ENCODE measurements at places on chromosomes 7 and 10.

- no peak for DNase-seq
Measured at GRCh38 chr10:69458430-69459100, 7.3 kb downstream of the TSPAN15 start.

- DNase-seq, result no peak
Measured at GRCh38 chr7:102845346-102845745, 67.5 kb upstream of the LRRC17 start.

DNA sequence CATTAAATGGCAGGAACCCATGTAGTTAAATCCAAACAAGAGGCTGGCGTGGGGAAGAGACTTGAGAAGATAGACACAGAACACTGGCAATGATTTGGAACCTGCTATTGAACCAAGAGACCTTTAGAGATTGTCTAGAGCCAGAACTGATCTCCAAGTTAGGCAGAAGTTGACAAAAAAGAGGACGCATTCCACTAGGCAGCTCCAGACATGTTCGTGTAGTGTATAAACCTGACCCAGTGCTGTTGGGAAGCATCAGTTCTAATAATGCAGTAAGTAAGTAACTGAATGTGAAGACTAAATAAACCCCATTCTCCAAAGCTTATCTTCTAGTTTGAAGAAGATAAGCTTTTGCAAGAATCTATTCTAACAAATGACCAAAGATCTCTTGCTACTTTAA, 50.8 kb downstream of the AP3M1 start:
- DNase-seq, result no peak

DNA sequence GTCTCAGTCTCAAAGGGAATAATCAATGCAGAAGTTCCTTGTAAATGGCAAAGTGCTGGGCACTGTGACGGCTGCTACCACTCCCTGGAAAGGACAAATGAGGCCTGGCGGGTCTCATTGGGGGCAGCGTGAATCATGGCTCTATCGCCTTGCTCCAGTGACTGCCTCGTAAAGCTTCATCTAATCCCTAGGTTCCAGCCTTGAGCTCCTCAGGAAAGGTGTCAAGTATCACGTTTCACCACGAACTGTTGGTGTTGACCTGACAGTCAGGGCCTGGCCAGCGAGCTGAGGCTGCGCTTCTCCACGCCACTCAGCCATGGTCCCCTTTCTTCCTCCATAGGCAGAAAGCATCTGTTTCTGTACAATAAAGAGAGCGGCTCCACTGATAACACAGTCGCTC, 126.7 kb upstream of the ZNF32 start:
- DNase-seq, result no peak

- DNase-seq, result no peak
Measured at GRCh38 chr10:29710128-29710527, 75.4 kb upstream of the SVIL start.

- DNase-seq, result no peak
Measured at GRCh38 chr7:46126675-46127300, 205.7 kb upstream of the IGFBP3 start.

DNA sequence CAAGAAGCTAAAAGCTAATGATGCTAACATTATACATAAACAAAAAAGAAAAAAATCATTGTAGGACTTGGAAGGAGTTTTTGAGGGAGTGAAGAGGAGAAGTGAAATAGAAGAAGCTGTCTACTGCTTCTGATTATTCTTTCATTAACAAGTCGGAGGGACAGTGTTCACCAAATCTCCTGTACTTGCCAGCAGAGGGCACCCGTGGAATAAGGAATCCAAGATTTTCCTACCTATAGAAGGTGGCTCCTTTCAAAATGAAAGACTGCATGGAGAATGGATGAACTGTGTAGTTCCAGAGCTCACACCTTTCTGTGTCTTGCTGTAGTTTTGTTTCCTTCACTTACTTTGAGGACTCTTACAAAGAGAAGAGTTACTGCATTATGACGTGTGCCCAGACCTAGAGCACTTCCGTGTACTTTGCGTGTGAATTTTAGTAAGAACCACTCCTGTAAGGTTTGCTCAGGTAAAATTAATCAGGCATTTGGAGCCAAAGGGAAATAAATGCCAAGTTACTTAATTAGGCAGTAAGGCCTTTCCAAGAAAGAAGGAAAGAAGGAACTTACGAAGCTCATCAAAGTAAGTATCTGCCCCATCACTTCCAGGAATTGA, 145.1 kb downstream of the SEMA3D start:
- DNase-seq, result peak; percentile 22

DNA sequence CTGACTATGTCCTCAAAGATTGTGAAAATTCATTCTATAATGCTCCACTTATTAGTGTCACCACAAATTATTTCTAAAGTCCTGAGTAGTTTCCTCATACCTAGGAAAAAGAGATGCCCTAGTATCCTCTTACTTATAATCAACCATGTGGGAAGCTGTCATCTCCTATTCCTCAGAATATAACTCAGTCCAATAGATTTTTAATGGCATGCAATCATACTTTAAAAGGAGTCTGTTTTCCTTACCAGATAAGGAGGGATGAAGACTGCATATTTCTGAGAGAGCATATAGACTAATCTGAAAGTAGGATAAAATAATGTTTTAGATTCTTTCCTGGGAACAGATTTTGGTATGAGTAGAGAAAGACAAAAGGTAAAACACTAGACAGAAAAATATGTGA, 727.7 kb upstream of the GRM3 start:
- no peak for DNase-seq

DNA sequence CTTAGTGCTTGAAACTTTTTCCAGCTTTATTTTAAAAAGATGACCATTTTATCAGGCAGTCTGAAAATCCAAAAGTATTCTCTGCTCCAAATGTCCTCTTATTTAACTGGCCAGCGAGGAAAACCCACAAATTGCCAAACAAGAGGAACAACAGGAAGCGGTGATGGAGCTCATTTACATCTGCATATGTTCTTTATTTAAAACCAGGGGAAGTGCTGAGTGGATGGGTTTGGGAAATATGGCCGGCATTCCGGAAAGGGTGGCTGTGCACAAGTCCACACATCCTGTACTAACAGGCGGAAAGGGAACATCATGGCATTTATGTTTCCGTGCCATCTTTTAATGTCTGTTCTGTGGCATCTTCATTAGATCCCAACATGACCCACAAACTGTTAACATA, 974.5 kb downstream of the LRMDA start:
- no peak for DNase-seq

DNA sequence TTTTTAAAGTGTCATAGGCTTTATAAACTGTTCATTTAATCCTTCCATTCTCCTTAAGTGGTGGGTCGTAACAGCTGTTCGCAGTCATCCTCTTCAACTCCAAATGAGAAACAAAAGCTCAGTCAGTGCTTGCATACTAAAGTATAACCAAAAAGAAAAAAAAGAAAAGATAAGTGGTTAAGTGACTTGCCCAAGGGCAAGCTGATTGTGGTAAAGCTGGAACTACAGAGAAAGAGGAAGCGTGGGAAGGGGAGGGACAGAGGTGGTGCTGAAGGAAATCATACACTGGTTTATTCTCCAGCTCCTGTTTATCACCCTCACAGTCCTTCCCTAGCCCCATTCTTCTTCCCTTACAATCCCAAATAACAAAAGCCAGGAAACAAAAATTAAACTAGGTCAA, 29.6 kb downstream of the IDE start:
- no peak for DNase-seq

Data from BJ (cell line).